GM23338 (cell line): ENCODE measurements at places on chromosomes 13 and 19. TPM values are rescaled to one million over a fixed set of nuclear protein-coding genes. Genes with fewer than 3 reads are reported as not detected.

Gene PRODH2
- total RNA-seq, result not detected in 2 replicates

Gene KRTDAP
- total RNA-seq, result not detected in 2 replicates

Gene CCNA1
- total RNA-seq, result 7.4 and 8.1 TPM in 2 replicates

Gene SLC25A23
- total RNA-seq, result 90.5 and 96.4 TPM in 2 replicates

Gene POU4F1
- total RNA-seq, result 0.03 TPM in 1 of 2 replicates, not detected in the other

Gene UBL3
- total RNA-seq, result 21.1 and 23.5 TPM in 2 replicates

Gene CLEC17A
- total RNA-seq, result 0.17 TPM in 1 of 2 replicates, not detected in the other

Gene ZNF506
- total RNA-seq, result 24.7 and 26.0 TPM in 2 replicates

Gene CARM1
- 118 and 125 TPM in 2 replicates for total RNA-seq

Gene IGFLR1
- 7.8 and 14.4 TPM in 2 replicates for total RNA-seq

Gene DNAJC3
- 27.5 and 28.9 TPM in 2 replicates for total RNA-seq

Gene LILRA1
- not detected in 2 replicates for total RNA-seq

Gene NR2C2AP
- 14.4 and 14.6 TPM in 2 replicates for total RNA-seq

Gene PEAK3
- not detected in 2 replicates for total RNA-seq
